ENCODE measurements at places on chromosomes 3 and 15.

- DNase-seq, result no peak
These were observed 6.7 kb downstream of the PAQR5 start for GRCh38 chr15:69305204-69305931.

GRCh38 chr3:138336454-138336999 is 6.9 kb upstream of the NME9 start:
- no peak for DNase-seq

GRCh38 chr3:39149059-39149455 is 4.3 kb downstream of the CSRNP1 start:
- no peak for DNase-seq

- no peak for DNase-seq
These were observed 311.4 kb downstream of the UNC13C start for GRCh38 chr15:54289590-54290136.

- DNase-seq, result no peak
These were observed 108.8 kb downstream of the TOP2B start for GRCh38 chr3:25555695-25556437.

DNA sequence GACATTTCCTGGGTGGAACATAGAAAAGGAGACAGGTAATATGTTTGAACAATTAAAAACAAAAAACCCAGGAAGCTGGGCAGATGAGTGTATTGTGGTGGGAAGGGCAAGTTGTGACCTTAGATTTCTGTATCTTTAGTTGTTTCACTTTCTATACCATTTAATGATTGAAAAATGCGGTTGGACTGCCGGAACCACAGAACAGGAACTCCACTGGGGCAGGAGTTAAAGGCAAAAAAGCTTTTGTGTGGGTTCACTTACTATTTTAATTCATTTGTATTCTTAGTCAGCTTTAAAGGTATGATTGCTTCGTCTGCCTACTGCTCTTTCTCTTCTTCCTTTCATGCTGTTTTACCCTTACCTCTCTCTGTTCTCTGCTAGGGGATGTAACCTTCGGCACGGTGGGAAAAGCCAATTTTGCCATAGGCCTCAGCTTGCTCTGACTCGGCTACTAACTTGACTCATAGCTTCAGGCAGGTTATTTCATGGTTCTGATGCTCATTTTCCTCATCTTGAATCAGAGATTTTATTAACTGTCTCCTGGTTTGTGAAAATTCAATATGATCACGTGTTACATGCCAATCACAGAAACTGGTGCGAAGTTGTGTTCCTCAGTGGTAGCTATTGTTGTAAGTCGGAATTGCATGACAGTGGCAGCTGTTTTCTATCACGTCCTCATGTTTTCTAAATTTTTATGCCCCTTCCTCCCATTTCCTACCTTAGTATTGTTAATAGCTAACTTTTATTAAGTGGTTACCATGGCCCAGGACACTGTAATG is 1.6 kb upstream of the MCTP2 start:
- no peak for DNase-seq

GRCh38 chr3:47594792-47595191 is 16.1 kb upstream of the CSPG5 start:
- DNase-seq, result no peak

DNA sequence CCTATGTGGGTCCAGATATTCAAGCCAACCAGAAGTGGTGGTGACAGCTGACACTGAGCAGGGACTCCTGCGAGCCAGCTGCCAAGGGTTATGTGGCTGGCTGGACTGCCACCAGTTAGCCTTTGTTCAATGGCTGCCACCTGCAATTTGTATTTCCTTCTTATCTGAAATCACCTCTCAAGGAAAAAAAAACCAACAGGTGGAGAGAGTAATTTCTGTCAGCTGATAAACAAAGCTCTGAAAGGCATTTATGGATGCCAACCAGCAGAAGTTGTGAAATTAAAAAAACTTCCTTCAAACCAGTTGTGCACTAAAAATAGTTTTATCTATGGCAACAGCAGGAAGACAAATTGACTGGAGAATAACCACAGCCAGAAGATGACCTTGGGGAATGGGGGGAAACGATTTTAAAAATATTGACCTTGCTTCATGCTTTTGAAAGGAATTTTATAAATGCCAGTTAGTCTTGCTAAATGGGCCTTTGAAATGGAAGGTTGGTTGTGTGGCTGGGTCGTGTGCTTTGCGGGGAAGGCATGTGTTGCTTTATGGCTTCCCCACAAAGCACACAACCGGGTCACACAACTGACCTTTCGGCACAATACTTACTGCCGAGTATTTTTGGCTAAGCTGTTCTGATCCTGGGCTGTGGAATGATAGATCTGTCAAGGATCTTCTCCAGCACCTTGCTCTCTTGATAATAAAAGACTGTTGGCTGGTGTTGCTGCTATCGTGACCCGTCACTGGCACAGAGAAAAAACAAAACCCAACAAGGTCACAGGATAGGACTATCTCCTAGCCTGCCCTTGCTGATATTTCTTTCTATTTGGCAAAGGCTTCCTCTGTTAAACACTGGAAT is 3.5 kb downstream of the MYZAP start:
- DNase-seq, result no peak

GRCh38 chr3:32897001-32897601 is 54.3 kb upstream of the CCR4 start:
- DNase-seq, result no peak

- DNase-seq, result no peak
These were observed 12.1 kb downstream of the CSNK1G1 start for GRCh38 chr15:64343841-64344240.

DNA sequence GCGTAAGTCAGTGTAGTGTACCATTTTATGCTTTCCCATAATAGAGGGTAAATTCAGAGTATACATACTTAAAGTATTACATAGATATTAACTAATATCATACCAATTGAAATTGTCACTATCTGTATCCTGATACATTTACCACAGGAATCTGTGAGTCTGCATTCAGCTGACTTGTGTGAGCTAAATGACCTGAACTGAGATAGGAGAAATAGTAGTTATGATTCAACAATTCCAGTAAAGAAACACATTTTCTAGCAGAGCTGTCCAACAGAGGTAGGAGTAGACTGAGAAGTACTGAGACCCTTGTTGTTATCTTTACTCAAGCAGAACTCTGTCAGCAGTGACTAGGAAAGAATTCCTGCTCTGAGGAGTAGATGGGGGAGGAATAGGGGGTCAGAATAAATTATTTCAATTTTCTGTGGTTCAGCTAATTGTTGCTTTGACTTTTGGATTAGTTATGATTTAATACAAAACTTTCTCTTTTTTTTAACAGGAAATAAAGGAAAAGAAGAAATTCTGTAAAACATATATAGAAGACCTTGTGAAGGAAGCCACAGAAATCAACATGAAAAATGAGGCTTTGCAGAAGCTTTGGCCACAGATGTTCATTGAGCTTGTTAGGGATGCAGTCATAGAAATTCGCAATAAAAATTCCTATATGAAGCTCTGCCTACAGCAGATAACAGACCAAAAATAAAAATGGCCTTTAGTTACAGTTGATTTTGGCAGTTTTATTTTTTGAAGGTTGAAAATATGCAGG is 66.2 kb upstream of the THSD4 start:
- no peak for DNase-seq

- no peak for DNase-seq
These were observed 71.9 kb upstream of the FBN1 start for GRCh38 chr15:48717458-48717857.

DNA sequence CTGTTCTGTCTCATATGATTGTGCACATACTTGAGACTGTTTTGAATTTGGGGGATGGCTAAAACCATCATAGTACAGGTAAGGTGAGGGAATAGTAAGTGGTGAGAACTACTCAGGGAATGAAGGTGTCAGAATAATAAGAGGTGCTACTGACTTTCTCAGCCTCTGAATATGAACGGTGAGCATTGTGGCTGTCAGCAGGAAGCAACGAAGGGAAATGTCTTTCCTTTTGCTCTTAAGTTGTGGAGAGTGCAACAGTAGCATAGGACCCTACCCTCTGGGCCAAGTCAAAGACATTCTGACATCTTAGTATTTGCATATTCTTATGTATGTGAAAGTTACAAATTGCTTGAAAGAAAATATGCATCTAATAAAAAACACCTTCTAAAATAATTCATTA is 5.1 kb downstream of the CCR5 start:
- no peak for DNase-seq

DNA sequence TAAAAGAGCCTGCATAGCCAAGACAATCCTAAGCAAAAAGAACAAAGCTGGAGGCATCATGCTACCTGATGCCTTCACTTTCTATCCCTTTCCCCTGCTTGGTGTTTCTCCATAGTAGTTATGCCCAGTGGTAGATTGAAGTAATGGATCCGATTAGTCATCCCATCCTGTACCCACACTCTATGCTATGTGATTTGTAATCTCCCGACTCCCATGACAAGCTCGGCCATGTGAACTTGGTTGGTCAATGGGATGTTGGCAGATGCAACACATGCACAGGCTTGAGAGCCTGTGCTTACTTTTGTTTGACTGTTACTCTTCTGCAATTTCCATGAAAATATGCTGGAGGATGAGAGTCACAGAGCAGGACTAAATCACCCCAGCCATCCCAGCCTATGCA is 334.9 kb upstream of the DPH6 start:
- no peak for DNase-seq

DNA sequence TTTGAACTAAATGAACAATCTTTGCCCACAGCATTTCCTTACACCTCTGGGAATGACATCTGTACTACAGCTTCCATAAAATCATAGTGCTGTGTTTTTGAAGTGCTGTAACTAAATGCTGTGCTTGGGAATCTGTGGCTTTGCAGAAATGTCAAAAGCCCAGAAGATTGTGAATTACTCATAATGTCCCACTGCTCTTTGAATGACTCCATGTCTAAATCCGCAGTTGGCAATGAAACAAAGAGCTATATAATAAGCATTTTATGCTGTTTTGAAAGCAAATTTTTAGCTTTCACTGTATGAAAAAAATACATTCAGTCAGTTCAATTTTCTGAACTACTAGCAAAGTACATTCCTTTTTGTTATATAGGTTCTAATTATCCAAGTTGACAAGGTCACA is 88.6 kb upstream of the ADAMTS17 start:
- DNase-seq, result no peak

DNA sequence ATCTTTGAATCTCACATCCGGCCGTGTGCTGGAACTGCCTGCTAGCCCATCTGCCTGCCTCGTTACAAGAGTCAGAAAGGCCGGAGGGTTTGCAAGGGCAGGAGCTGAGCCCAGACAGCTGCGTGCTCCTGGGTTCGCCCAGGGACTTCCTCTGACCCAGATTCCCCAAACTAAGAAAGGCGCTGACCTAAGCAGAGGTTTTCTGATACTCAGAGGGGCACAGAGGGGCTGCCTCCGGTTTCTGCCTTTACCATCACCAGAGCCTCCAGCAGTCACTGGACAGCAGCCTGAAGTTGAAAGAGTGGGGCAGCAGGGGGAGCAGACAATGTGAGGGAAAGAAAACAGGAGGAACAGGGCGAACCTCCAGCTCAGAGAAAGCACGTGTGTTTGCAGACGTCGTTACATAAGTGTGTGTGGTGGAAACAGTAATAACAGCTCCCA is 33.4 kb upstream of the RAD18 start:
- DNase-seq, result peak; percentile 62

DNA sequence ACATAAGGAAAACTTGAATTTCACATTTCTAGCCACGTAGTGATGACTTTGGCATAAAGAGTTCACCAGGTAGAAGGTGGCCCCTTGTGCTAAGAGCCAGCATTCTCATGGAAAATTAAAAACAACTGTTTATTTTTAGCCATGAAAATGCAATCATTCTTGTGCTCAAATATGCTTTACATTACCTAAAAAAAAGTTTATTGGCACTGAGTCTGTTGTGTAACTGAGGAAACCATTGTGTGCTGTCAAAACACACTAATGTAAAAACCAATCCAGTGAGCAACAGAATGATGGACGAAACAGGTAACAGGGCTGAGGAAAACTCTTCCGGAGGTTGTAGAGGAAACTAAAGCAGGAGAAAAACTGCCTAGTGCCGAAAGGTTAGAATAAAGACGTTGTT is 287.0 kb upstream of the TMC3 start:
- DNase-seq, result no peak

GRCh38 chr3:46892285-46893145 is 15.0 kb downstream of the PTH1R start:
- DNase-seq, result peak; percentile 96

DNA sequence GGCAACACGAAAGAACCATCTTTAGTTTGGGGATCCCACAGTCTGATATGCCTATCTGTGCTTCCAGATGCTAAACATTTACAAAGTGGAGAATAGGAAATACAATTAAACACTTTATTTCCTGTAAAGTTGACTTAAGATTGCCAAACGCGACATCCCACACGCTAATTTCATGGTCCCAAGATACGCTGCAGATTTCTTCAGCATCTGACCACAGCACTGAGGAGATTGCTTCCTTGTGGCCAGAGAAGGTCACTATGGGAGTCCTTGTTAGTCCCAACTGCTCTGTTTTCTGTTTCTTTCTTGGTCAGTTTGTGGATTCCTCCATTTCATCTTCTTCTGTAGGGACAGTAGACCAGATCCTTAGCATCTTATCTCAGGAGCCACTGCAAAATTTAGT is 43.3 kb downstream of the ASB7 start:
- no peak for DNase-seq

All from iPS-NIHi11 (cell line).